NCI-H1092 (cell line): ENCODE measurements at places on chromosomes 6 and 20.
A peak's percentile ranks its signal among the peaks of the same experiment; 100 is the strongest.

- no peak for DNase-seq
Observed at GRCh38 chr6:21586740-21587178, 6.8 kb upstream of the SOX4 start.

DNA sequence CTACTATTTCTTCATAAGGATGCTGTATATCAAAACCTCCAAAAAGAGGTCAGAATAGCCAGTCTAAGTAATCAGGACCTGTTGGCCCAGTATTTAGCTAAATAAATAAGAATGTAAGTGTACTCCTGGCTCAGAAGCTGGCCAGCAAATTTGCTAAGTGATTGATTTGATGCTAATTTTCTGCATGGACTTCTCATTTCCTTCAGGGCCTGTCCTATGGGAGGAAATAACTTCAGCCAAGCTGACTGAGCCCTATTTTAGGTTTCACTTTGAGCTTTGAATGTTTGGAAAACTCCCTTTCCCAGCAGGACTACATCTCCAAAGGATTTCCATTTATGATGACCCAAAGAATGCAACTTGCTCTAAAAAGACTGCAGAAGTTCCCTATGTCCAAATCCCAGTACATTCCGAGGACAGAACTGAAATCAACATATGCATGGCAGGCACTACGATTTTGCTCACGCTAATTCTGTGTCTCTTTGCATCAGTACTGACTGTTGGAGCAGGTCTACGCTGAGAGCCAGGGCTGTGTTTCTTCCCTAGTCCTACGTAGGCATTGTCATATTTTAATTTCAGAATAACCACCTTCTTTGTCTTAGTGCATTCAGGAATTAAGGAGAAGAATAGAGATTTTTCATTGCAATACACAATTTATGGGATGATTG lies 441.4 kb upstream of the PLCB4 start:
- DNase-seq, result no peak

- DNase-seq, result no peak
Observed at GRCh38 chr6:49556429-49556837, 6.0 kb downstream of the C6orf141 start.

GRCh38 chr6:82951389-82951788 lies 114.3 kb downstream of the UBE3D start:
- no peak for DNase-seq

DNA sequence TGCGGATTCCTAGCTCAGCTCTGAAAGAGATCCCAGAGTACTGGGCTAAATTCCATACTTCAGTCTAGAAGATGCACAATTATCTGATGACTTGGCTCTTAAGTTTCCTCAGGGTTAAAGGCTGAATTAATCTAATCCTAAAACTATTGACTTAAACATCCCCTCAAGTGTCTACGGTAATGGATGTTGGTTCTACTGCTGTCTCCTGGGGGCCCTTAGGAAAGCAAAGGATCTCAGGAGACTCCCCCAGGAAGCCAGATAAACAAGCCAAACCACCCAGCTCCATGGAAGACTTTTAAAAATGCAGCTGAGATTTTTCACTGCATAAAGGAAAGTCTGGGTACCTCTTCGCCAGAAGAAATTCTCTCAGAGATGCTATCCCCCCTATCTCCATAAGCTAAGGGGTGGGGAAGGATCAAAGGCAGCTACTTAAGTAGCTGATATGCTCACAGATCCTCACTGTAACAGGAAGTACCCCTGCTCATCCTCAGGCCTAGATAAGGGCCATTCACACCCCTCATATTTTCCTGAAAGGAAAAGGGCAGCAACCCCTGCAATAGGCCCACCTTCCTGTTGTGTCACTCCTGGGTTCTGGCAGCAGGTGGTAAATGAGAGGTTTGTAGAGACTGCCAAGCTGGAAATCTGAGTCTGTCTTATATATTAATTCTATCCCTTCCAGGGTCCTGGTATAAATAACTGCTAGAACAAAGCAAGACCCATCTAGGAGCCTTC lies 9.3 kb downstream of the NDRG3 start:
- DNase-seq, result no peak

DNA sequence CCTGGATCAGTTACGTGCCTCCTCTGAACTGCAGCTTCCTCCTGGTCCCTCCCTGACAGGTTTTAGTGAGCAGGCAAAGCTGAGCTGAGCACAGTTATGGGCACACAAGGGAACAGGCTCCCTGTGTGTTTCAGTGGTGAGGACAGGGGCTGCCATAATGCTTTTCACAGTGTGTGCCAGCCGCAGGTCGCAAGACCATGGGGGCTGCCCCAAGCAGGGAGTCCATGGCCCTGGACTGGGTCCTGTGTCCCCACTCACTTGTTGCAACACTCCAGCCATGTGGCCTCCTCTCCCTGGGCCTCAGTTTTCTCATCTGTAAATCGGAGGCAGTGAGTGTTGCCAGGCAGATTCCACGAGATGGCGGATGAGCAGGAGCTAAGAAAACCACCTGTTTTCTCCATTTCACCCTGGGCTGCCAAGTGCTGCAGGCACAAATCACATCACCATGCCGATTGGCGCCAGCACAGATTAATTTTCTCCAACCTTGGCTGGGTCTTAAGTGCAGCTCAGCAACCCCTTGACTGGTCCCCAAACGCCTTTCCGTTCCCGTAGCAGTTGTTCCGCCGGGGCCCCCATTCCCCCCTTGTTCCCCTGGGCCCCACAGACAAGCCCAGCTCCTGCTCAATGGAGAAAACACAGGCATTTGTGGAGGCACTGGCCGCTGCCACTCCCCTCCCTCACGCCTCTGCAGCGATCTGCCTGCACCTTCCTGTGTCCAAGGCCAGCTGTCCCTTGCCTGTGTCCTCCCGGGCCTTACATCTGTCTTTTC lies 57.1 kb upstream of the NNAT start:
- no peak for DNase-seq

- DNase-seq, result no peak
Observed at GRCh38 chr6:7224731-7225130, 88.3 kb downstream of the SSR1 start.

DNA sequence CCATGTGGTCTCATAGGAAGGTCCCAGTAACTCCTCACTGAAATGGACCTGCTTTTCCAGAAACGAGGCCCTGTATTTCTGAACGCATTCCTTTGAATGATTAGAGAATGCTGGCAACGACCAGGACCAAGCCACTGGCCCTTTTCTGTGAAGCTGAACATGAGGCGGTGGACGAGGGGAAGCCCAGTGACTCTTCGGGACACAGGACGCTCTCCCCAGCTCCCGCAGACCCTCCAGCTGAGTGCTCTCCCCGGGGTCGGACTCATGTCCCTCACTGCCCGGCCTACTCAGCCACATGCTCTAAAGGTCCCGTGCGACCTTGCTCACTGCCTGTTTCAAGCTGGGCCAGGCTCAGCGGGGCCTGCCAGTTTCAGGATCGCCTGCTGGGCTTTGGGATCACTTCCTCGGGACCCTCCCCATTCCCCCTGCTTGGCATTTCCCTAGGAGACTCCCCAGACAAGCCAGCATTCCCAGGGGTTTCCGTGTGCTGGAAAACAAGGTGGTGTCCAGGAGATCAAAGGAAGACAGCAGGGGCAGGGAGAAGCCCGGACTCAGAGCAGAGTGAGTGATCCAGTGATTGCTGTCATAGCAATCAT lies 2.6 kb upstream of the CST9 start:
- no peak for DNase-seq

DNA sequence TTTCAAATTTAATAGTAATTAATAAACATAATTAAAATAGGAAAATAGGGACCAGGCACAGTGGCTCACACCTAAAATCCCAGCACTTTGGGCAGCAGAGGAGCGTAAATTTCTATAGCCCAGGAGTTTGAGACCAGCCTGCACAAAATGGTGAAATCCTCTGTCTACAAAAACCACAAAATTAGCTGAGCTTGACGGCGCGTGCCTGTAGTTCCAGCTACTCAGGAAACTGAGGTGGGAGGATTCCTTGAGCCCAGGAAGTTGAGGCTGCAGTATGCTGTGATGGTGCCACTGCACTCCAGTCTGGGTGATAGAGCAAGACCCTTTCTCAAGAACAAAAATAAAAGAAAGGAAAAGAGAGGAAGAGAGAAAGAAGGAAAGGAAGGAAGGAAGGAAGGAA lies 1387.0 kb upstream of the ADGRB3 start:
- DNase-seq, result no peak

DNA sequence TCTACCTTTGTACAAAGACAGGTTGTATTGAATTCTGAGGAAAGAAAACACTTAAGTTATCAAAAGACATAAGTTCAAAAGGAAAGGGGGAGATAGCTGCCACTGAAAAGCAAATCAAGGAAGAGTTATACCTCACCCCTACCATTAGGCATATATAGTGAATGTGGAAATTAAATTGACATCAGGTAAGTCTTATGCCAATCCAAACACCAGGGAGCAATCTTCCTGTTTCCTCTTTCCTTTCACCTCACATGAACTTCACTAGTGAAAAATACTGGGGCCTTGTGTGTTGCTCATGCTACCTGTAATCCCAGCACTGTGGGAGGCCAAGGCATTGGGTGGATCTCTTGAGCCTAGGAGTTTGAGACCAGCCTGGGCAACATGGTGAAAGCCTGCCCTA lies 10.9 kb upstream of the C6orf58 start:
- no peak for DNase-seq

- peak; percentile 40 for DNase-seq
Observed at GRCh38 chr20:47352332-47353238, 3.9 kb downstream of the ZMYND8 start.

DNA sequence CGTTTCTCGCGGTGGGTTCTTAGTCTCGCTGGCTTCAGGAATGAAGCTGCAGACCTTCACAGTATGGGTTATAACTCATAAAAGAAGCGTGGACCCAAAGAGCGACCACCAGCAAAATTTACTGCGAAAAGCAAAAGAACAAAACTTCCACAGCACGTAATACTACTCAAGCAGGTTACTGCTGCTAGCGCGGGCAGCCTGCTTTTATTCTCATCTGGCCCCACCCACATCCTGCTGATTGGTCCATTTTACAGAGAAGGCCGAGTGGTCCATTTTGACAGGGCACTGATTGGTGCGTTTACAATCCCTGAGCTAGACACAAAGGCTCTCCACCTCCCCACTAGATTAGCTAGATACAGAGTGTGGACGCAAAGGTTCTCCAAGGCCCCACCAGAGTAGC lies 17.4 kb downstream of the LY86 start:
- no peak for DNase-seq

DNA sequence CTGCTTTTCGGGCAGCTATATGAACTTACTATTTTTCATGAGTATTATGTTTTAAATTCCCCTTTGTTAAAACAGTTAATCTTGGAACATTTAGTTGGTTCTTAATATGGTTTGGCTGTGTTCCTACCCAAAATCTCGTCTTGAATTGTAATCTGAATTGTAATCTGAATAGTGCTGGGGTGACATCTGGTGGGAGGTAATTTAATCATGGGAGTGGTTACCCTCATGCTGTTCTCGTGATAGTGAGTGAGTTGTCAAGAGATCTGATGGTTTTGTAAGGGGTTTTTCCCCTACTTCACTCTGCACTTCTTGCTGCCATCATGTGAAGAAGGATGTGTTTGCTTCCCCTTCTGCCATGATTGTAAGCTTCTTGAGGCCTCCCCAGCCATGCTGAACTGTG lies 305.4 kb upstream of the MAP3K7 start:
- DNase-seq, result no peak

DNA sequence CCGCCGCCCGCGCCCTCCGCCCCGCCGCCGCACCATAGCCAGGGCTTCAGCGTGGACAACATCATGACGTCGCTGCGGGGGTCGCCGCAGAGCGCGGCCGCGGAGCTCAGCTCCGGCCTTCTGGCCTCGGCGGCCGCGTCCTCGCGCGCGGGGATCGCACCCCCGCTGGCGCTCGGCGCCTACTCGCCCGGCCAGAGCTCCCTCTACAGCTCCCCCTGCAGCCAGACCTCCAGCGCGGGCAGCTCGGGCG lies 1.5 kb downstream of the FOXC1 start:
- DNase-seq, result no peak

- DNase-seq, result no peak
Observed at GRCh38 chr6:29825848-29826247, 1.8 kb upstream of the HLA-G start.

GRCh38 chr20:1489764-1490436 lies 1.3 kb downstream of the SIRPB2 start:
- DNase-seq, result no peak

- DNase-seq, result no peak
Observed at GRCh38 chr20:39290575-39290974, 328.4 kb downstream of the DHX35 start.

GRCh38 chr20:19833395-19833794 lies 75.3 kb downstream of the RIN2 start:
- DNase-seq, result no peak

- no peak for DNase-seq
Observed at GRCh38 chr6:128259029-128259724, 261.2 kb downstream of the PTPRK start.

DNA sequence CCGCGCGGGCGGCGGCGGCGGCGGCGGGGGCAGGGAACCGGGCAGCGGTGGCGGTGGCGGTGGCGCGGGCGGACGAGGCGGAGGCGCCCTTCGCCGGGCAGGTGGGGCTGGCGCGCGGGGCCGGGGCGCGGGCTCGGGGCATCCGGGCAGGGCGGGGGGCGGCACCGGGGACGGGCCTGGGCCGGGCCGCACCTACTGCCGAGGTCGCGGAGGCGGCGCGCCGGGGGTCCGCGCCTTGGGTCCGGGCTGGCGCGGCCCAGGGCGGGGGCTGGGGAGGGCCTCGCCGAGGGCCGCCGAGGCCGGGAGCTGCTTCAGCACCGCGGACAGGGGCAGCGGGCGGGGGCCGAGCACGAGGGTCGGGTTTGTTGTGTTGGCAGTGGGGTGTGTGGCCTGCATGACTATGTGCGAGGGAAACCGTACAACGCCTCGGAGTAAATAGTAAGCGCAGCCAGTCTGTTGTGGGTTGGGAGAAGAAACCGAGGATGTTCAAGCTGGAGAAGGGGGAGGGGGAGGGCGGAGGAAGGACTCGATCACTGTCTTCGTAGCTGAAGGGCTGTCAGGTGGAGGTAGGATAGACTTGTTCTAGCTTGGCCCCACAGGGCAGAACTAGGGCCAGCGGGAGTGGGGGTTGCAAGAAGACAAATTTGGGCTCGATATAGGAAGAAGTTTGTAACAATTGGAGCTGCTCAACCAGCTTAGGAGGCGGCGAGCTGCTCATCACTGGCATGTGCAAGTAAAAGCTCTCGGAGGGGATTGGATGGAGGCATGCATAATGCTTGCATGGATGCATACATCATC lies 593 bp downstream of the MMP24 start:
- DNase-seq, result no peak

DNA sequence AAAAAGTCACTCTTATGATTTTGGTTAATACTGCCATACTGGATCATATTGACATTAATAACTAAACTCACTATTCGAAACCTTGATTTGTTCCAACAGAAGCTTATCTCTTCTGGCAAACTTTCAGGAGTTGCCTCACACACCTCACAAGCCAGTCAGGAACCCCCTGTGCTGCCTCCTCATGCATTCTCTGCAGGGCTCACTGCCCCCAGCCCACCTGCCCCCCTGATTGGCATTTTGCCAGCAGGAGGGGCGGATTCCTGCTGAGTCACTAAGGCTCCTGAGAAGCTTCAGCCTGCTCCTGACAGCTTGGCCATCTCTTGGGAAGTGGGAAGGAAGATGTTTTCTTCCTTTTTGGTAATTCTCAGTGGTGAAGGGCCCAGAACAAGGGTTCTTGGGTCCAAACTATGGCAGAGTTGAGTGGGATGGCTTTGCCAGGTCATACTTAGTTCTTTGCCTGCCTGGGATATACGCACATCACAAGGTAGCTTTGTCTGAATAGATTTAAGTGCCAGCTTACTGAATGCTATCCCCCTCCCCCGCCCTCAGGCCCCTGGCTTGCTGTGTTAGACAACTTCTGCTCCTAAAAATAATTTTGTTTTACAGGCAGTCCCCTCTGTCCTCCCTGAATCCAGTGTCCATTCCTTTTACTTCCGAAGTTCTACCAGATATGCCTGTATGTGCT lies 31.4 kb downstream of the SLC35F1 start:
- DNase-seq, result no peak
